HFFc6 (cell line): ENCODE measurements at places on chromosomes 12 and 14.

DNA sequence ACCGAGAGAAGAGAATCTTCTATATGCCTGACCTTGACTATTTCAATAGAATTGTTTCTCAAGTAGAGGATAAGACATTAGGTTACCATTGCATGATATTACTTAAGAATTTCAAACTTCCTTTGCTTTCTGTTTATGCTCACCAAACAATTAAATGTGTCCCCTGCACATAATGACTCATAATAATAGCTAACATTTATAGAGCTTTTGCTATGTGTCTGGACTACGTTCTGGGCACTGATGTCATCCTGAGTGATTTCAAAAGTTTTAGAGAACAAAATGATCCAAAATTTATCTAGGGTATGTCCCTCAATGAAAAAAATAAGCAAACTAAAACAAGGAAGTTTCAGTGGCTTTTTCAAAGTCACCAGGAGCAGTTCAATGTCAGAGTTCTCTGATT, 38.8 kb downstream of the SLC15A5 start:
- peak; percentile 1 for DNase-seq

- DNase-seq, result peak; percentile 55
These were observed 848 bp downstream of the CTDSP2 start for GRCh38 chr12:57845478-57846284.

GRCh38 chr14:65421201-65421981, 8.9 kb downstream of the FUT8 start:
- DNase-seq, result peak; percentile 84

- peak; percentile 51 for DNase-seq
These were observed 85.6 kb downstream of the MSRB3 start for GRCh38 chr12:65364046-65364445.

GRCh38 chr14:54535646-54536045, 25.9 kb downstream of the CGRRF1 start:
- no peak for DNase-seq
